ENCODE measurements at places on chromosomes 12 and 14. TPM values are rescaled to one million over a fixed set of nuclear protein-coding genes. Genes with fewer than 3 reads are reported as not detected.

Gene RD3L
- not detected for total RNA-seq

Gene GLRX5
- 30.3 TPM for total RNA-seq

Gene AKAP3
- 2.3 TPM for total RNA-seq

Gene DNAL1
- total RNA-seq: 4.3 TPM

Gene TAS2R31
- total RNA-seq: 2.4 TPM

Data from activated naive CD4-positive, alpha-beta T cell treated with anti-CD3 and anti-CD28 coated beads, Interleukin-2, amount 10 ng/mL, durations not matched to agents 5 hours and 36 hours (primary cell).